ENCODE measurements at places on chromosomes 11 and 22.
A peak's percentile ranks its signal among the peaks of the same experiment; 100 is the strongest.

GRCh38 chr11:66363805-66364535 lies 7.6 kb downstream of the SLC29A2 start:
- DNase-seq = peak; percentile 52

DNA sequence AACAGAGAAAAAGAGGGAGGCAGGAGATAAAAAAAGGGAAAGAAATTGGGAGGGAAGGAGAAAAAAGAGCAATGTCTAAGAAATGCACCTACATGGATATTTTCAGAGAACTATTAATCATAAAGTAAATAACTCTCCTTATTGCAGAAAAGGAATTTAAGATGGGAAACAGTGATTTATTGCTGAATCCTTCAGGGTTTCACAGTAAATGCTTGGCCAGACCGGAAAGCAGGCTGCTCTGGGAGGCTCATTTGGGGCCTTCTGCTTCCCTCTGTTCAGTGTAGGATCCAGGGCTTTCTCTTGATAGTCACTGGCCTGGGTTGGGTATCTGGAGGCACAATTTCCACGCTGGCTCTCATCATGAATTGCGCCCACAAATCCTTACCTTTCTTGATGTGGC lies 324.3 kb upstream of the SORL1-AS1 start:
- no peak for DNase-seq

DNA sequence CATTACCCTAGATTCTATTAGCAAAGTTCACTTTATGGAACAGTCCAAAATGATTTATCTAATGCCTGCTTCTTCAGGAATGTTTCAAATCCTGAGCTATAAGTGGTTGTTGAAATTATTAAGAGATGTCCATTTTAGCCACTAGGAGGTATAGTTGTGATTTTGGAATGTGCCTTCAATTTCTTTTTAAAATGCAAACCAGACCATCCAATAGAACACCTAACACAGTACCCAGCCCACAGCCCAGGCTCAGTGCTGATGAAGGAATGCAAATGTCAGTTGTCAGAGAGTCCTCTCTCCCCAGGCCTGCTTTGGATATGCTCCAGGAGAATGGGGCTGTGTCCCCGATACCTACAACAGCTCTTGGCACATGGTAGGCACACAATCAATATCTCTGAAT lies 85.8 kb upstream of the E2F8 start:
- no peak for DNase-seq

DNA sequence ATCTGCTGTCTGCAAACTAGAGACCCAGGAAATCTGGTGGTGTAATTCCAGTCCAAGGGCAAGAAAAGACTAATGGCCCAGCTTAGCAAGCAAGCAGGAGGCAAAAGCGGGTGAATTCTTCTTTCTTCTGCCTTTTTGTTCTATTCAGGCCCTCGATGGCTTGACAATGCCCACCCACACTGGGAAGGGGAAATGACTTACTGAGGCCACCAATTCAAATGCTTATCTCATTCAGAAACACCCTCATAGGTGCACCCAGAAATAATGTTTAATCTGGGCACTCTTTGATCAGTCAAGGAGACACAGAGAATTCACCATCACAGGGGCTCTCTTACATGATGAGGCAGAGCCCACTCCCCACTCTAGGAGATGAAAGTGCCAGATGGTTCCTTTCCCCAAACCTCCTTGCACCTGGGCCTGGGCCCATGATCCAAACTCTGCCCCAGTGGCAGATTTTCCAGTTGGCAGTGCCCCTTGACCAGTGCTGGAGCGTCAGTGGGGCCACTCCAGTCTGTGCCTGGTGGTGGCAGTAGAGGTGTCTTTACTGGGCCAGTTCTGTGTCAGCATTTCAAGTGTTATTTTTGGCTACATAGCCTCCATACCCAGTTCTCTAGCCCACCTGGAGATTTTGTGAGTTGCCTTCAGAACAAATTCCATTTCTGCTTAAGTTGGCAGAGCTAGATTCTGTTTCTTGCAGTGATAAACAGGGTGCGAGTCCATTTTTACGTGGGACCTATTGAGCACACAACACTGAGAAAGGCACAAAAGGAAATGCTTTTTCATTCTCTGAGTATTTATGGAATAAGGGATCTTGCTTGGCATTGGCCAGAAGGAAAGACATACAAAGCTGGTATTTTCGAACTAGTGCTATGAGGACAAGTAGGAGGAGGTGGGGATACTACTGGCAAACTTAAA lies 7.5 kb downstream of the ELMOD1 start:
- DNase-seq = no peak

DNA sequence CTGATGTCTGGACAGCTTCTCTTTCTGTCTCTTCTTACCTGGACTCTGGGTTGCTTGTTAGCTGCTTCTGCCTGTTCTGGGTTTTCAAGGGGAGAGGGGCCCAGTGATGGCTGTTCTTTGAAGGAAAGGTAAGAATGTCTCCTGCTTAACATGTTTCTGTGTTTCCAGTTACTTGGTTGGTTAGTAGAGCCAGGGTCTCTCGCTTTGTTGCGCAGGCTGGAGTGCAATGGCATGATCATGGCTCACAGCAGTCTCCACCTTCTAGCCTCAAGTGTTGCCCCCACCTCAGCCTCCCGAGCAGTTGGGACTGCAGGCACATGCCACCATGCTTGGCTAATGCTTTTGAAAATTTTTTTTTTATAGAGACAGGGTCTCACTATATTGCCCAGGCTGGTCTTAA lies 126.6 kb downstream of the BCR start:
- DNase-seq = no peak

- no peak for DNase-seq
These were observed 31.9 kb downstream of the COMMD9 start for GRCh38 chr11:36257351-36257750.

- DNase-seq = no peak
These were observed 3.3 kb upstream of the SCN4B start for GRCh38 chr11:118155776-118156530.

DNA sequence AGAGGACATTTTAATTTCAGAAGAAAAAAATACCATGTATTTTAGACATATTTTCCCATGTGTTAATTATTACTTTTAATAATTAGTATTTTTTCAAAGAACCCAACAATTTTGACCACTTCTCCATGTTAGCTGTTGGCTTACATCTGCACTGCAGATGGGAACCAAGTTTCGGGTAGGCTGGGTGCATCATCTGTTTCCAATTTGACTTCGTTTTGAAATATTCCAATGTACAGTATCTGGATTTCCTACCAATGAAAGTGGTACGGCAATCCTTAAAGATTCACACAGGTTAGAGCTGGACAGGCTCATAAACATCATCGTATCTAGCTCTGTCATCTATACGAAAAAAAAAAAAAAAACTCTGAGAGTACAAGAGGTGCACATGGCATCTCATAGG lies 670.2 kb downstream of the OPCML start:
- no peak for DNase-seq

GRCh38 chr11:116929414-116930090 lies 92.1 kb upstream of the APOA1 start:
- no peak for DNase-seq

- no peak for DNase-seq
These were observed 2.4 kb downstream of the SLC22A12 start for GRCh38 chr11:64593156-64594105.

DNA sequence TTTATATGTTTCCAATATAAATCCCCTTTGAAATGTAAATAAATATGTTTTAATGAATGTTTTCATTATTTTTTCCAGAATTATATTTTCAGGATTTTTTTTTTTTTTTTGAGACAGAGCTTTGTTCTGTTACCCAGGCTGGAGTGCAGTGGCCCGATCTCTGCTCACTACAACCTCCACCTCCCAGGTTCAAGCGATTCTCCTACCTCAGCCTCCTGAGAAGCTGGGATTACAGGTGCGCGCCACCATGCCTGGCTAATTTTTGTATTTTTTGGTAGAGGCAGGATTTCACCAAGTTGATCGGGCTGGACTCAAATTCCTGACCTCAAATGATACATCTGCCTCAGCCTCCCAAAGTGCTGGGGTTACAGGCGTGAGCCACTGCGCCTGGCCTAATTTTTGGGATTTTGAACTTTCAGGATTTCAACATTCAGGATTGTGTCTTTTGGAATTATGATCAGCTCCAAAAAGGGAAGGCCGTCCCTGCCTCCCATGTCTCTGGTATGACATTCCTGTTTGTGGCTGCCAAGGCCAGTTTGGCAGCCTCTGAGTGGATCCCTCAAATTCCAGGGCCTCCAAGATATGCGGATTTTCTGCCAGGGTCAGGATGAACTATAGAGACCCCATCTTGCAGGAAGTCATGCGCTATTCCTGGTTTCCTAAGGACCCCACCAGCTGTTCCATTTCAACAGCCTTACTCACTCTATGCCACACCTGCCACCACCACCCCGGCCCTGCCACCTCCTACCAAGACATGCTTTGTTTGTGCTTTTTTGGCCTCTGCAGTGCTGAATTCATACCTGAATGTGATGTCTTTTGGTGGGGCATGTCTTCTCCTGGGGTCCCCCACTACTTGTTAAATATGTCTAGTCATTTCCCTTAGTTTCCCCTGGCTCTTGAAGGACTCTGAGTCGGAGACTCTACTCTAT lies 21.9 kb upstream of the TMPRSS4 start:
- no peak for DNase-seq

- DNase-seq = no peak
These were observed 182.6 kb downstream of the ST3GAL4 start for GRCh38 chr11:126538071-126538470.

- no peak for DNase-seq
These were observed 84.2 kb downstream of the BLID start for GRCh38 chr11:122031813-122032212.

DNA sequence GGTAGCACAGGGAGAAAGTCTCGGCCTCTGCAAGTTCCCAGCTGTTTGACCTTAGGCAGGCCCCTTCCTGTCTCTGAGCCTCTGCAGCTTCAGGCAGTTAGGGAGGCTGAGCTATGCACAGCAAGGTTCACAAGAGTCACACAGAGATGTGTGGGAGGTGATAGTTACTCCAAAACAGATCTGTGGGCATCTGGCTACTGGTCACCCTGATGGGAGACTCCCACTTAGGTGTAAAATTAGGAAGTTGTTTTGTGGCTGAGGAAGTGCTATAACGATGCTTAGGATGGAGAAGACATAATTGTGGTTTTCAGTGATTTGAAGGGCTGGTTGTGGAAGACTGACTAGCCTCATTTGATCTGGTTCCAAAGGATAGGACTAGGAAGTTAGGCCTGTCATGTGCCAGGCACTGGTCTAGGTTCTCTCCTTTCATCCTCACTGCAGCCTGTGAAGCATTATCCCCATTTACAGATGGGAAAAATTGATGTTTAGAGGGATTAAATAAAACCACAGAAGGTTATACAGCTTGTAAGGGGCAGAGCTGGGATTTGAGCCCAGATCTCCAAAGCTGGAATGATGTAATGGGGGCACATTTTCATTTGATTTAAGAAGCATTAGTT lies 13.5 kb downstream of the ACO2 start:
- no peak for DNase-seq

GRCh38 chr11:1399386-1400316 lies 9.9 kb downstream of the BRSK2 start:
- no peak for DNase-seq

- DNase-seq = no peak
These were observed 15.5 kb upstream of the INSC start for GRCh38 chr11:15099267-15099666.

GRCh38 chr11:74948546-74948897 lies 369 bp downstream of the XRRA1 start:
- DNase-seq = no peak
